Epithelial cell of prostate (primary cell): ENCODE measurements at places on chromosomes 13 and 19.

- DNase-seq: no peak
These were observed 52.2 kb downstream of the ATP11A start for GRCh38 chr13:112741835-112742570.

DNA sequence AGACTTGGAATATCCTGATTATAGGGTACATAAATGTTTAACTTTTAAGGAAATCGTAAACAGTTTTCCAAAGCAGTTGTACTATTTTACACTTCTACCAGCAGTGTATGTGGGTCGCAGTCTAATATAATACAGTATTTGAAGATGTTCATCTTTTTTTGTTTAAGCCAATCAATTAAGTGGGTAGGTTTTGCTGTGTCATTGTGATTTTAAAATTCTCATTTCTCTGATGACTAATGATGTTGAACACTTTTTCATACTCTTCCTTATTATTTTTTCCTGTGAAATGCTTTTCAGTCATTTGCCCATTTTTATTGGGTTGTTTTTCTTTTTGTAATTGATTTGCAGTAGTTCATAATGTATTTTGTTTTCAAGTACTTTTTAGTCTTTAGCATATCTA lies 2689.7 kb downstream of the PCDH9 start:
- no peak for DNase-seq

DNA sequence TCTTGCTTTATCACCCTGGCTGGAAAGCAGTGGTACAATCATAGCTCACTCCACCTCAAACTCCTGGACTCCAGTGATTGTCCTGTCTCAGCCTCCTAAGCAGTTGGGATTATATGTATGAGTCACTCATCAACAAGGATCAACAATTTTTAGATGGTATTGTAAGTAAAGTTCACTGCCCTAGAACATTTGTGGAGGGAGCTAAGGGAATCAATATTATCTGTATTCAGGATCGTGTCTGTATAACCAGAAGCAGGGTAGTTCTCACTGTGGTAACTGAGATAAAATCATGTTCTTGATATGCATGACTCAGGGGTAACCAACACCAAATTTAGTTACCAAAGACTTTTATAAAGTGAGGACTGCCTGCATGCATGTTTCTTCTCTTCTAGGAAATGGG lies 27.0 kb downstream of the ZMYM5 start:
- DNase-seq: no peak

GRCh38 chr13:51258612-51259548 lies 36.7 kb downstream of the FAM124A start:
- DNase-seq: no peak

DNA sequence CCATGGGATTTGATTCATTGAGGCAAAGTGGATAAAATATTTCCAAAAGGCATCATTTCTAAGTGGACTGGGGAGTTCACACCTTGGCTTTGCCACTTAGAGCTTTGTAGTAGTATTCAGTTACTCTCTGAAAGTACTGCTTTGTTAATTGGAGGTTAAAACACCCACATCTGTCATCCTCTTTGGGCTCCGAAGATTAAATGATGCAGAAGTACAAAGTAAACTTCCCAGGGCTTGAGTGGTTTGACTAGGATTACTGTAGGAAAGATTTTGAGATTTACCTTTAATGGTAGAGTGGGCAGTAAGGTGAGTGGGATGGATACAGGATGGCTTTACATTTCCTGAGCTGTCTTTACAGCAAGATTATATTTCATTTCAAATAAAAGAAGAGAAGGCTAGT lies 42.4 kb downstream of the WASF3 start:
- DNase-seq: no peak

- DNase-seq: no peak
These were observed 10.5 kb upstream of the KLK4 start for GRCh38 chr19:50921426-50922316.

DNA sequence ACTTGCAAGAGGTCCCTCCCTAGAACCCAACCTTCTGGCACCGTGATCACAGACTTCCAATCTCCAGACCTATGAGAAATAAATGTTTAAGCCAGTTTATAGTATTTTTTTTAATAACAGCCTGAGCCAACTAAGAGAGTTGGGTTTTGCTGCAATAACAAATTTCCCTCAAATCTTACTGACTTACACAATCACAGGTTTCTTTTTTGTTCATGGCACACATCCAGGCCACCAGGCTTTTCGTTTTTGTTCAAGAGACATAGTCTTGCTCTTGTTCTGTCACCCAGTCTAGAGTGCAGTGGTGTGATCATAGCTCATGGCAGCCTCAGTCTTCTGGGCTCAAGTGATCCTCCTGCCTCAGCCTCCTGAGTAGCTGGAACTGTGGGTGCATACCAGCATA lies 2.0 kb upstream of the SELENOV start:
- DNase-seq: no peak

- DNase-seq: no peak
These were observed 1.4 kb downstream of the ECH1 start for GRCh38 chr19:38830039-38830733.

- DNase-seq: no peak
These were observed 42.4 kb upstream of the ESD start for GRCh38 chr13:46839399-46839798.

- no peak for DNase-seq
These were observed 10.3 kb downstream of the PDE4A start for GRCh38 chr19:10430505-10431253.

GRCh38 chr19:6271721-6272410 lies 7.9 kb downstream of the MLLT1 start:
- no peak for DNase-seq

DNA sequence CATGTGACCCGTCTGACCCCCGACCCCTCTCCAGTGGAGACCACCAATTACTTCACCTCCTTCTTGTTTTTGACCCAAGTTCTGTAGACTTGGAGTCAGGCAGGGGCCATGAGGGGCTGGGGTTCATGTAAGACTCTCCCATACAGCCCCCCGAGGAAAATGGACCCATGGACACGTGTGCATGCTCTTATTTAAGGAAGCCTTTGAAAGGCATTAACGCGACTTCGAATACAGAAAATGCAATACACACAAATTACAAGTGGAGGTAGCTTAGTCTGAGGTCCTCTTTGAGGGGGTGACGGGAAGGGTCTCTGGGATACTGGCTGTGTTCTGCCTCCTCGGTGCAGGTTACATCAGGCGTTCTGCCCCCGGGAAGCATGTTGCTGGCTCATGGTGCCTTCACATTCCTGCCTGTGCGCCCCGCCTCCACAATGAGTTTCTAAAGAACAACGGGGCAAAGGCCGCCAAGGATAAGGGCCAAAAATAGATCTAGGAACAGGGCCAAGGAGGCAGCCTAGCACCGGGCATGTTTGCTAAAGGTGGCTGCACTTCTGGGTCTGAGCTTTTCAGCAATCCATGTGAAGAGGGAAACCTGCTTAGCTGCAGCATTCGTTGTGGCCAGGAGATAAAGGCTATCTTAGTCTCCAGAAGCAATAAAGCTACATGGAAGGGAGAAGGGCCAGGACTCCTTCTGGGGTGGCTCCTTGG lies 54.5 kb downstream of the RAB20 start:
- DNase-seq: no peak

DNA sequence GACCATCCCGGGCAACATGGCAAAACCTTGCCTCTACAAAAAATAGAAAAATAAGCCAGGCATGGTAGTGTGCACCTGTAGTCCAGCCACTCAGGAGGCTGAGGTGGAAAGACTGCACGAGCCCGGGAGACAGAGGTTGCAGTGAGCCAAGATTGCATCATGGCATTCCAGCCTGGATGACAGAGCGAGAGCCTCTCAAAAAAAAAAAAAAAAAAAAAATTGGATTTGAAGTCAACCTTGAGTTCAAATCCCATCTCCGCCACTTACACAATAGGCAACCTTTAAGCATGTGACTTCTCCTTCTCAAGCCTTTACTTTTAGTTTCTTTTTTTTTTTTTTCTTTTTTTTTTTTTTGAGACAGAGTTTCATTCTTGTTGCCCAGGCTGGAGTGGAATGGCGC lies 12.0 kb downstream of the KASH5 start:
- no peak for DNase-seq

GRCh38 chr13:43558939-43559338 lies 227.8 kb downstream of the ENOX1 start:
- no peak for DNase-seq

DNA sequence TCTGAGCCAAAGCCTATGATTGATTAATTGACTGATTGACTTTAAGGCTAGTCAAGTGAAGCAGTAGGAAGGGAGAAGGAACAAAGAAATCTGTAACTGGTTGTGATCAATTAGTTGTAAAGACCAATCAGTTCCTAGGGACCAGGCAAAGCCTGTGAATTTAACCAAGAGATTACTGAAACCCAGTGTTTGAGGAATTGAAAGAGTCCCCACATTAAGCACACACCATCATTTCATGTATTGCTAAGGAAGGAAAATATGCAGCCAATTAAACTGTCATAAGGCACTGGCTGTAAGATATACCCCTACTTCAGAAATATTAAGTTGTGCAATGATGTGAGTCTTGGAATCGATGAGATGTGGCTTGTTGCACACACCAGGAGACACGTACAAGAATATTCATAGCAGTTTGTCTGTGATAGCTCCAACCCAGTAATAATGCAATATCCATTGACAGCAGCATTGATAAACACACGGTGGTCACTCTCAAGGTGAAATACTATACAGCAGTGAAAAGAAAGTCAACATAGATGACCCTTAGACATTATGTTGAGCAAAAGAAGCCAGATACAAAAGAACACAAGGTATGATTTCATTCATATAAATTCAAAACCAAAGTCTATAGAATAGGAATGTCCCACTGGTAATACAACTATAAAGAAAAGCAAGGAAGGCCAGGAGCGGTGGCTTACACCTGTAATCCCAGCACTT lies 9.0 kb downstream of the C19orf47 start:
- DNase-seq: no peak

- no peak for DNase-seq
These were observed 67.7 kb upstream of the TM9SF2 start for GRCh38 chr13:99433543-99434075.

GRCh38 chr13:98207416-98207815 lies 30.3 kb upstream of the RNF113B start:
- DNase-seq: no peak

GRCh38 chr13:24267274-24267673 lies 42.1 kb upstream of the C1QTNF9 start:
- no peak for DNase-seq

DNA sequence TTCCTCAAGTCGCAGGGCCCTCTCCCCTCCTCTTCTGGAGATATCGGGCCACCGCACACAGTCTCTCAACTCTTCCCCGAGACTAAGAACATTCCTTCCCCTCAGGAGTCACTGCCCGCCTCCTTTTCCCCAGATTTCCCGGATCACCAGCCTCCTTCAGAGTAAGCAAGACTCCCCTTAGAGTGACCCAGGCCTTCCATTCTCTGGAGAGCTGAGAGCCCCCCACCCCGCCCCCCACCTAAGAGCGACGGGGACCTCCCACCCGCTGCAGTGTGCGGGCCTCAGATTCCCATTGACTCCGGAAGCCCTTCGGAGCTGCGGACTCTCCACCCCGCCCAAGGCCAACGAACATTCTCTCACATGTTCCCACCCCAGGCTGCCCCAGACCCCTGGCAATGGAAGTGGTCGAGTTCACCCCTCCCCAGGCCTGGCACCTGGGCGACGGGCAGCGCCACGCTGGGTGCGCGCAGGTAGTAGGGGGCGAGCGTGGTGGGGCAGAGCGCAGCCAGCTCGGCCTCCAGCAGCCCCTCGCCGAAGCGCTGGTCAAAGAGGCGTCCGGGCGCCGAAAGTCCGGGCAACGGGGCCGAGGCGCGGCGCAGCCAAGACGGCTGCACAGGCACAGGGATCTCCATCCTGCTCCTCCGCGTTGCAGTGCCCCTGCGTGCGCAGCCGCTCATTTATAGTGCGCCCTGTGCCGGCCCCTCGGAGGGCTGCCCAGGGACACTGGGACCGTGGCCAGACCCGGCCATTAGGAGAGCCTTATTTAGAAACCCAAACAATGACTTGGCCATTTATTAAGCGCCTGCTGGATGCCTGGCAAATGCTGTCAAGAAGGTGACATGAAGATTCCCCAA lies at the start of gene HSPB6:
Gene HSPB6 (minus strand): TSS at position 653 of the 854 bp plus-strand sequence. CDS start 21 bp downstream, at position 632.
- DNase-seq: no peak

DNA sequence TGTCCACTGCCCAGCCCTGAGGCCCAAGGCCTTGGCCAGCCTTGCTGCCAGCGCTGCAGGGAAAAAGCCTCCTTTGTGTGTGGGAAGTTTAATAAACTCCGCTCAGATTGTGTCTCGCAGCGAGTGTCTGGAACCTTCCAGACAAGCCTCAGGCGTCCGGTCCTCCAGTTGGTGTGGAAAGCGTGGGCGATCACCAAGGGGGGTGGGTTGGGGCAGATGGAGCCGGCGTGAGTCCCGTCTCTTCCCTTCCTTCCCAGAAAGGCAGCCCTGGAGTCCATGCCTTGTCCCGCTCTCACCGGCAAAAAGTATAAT lies 4.6 kb downstream of the STK11 start:
- DNase-seq: no peak

GRCh38 chr13:102317593-102317992 lies 84.3 kb downstream of the FGF14 start:
- DNase-seq: no peak

GRCh38 chr19:41219924-41220567 lies 1.0 kb downstream of the AXL start:
- DNase-seq: no peak

DNA sequence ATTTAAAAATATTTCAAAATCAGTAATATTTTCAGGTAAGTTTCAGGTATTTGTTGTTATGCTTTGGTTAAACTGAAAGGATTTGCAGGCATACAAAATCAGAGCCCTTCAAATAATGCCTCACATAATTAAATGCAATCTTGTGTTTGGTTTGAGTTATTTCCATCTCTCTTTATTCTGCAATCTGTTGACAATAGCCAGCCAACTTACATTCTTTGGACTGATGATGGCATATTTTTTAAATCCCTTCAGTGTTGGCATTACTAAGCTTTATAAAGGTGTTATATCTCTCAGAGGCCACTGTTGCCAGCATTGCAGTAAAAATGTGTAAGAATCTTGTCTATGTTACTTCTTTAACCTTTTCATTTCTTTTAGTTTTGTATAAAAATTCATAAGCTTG lies 257.2 kb upstream of the RFC3 start:
- DNase-seq: no peak
